ENCODE measurements at places on chromosomes 12 and 14.

DNA sequence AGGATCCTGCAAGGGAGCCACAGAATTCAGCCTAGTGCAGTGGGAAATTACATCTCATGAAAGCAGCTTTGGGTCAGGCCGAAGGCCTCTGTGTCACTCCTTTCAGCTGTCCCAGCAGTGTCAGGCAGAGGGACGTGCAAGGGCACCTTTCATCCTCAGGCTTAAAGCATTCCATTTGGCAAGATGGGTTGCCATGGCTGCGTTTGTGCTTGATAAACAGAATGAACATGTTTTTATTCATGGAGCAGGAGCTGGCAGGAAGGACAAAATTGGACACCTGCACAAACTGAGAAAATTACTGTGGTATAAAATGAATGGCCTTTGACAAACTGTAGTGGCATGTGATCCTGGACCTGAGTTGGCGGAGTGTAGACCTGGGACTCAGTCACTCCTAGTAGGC lies 29.4 kb downstream of the ACAD10 start:
- peak; percentile 7 for DNase-seq

DNA sequence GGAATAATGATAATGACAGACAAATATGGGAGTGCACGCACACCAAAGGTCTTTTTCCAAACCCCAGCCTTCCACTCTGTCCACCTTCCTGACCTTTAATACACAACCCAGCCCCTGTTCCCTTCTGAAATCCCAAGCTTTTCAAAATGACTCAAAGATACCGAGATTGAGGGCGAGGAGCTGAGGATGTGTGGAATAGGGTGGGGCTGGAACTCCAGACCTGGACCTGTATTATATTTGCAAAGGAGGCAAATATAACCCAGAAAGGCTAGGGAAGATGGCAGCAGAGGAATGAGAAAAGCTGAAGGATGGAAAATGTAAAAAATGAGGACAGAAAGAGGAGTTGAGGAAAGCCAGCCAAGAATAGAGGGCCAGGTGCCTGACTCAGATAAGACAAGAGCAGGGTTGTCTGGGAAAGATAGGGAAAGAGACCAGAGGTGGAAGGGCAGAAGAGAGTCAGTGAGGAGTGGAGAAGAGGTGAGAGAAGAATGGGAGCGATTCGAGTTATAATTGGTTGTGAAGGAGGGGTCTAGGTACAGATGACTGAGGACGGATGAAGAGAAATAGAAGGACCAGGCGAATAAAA lies 1.0 kb upstream of the PTMS start:
- DNase-seq, result no peak

DNA sequence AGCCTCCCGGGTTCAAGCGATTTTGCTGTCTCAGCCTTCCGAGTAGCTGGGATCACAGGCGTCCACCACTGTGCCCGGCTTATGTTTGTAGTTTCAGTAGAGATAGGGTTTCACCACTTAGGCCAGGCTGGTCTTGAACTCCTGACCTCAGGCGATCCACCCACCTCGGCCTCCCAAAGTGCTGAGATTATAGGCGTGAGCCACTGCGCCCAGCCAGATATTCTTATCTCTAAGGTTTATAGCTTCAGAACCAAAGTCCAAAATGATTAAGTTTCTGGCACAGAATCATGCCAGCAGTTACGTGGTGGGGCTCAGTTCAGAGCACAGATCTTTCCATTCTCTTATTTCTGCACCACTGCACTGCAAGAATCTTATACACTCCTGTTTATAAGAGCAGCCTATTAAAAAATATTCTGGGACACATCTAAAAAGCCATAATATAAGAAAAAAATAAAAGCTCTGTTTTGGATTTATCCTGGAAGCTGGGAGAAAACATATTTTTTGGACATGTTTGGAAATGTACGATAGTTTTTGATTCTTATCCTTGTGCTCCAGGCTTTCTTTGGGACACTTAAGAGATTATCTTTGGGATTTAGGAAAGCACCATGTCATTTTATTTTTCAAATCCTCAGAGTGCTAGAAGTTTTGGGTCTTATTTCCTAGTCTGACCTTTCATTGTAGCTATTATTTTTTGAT lies 129.6 kb downstream of the LMNTD1 start:
- peak; percentile 36 for DNase-seq

- no peak for DNase-seq
These were observed 184.4 kb downstream of the ITPR2 start for GRCh38 chr12:26648584-26648983.

GRCh38 chr14:106026026-106026425 lies 499.6 kb downstream of the TMEM121 start:
- no peak for DNase-seq

- DNase-seq, result no peak
These were observed 17.7 kb upstream of the HNF1A start for GRCh38 chr12:120960657-120961056.

GRCh38 chr14:52545584-52546317 lies 6.6 kb downstream of the TXNDC16 start:
- DNase-seq, result no peak

DNA sequence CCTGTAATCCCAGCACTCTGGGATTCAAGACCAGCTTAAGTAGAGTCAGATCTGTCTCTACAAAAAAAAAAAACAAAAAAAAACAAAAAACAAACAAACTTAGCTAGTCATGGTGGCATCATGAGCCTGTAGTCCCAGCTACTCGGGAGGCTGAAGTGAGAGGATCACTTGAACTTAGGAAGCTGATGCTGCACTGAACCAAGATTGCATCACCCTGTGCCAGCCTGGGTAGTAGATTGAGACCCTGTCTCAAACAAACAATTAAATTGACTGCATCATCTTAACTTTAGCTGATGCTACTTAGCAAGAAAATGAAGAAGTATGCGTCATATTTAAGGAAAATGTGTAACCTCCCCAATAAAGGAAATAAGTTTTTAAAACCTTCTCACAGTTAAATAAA lies 136.6 kb upstream of the ATXN7L3B start:
- DNase-seq, result no peak

Data from muscle of arm (tissue), 14 donors.